ENCODE measurements at places on chromosomes 11 and 22.

- no peak for DNase-seq
Observed at GRCh38 chr11:79694368-79694767, 253.5 kb upstream of the TENM4 start.

DNA sequence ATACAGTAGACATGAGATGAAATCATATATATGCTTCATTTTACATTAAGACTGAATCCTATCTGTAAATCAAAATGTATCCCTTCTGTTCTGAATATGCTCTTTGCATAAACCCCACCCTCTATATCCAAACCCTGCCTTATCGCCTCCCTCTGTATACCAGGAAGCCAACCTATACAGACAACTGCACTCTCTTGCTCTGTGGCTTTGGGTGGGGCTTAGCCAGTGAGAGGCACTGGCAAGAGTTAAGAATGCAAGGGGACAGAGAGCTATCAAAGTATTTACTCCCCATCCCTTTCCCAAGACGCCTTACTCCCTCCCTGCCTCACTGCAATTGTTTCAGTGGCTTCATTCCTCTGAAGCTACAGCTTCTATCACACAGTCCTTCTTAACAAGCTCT lies 309.8 kb downstream of the TTC28 start:
- DNase-seq, result no peak

- DNase-seq, result no peak
Observed at GRCh38 chr11:39432929-39433328, 2026.5 kb downstream of the LRRC4C start.

GRCh38 chr11:39965701-39966100 lies 1493.8 kb downstream of the LRRC4C start:
- DNase-seq, result no peak

DNA sequence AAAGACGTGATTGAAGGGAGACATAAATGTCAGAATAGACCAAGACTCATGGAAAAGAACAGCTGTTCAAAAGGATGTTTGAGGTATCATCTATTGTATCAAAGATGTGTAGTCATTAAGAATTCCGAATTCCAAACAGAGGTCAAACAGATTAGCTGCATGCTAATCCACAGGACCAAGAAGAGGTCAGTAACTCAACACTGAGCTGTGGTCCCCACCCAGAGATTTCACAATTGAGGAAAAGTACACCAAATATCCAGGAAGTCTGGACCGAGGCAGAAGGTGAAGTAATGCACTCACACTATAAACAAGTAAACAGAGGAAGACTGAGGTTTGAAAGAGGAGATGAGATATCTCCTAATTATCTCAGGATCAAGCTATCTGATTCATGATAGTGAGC lies 29.6 kb upstream of the OR5P2 start:
- no peak for DNase-seq

- no peak for DNase-seq
Observed at GRCh38 chr11:1652771-1653540, 23.4 kb downstream of the KRTAP5-5 start.

DNA sequence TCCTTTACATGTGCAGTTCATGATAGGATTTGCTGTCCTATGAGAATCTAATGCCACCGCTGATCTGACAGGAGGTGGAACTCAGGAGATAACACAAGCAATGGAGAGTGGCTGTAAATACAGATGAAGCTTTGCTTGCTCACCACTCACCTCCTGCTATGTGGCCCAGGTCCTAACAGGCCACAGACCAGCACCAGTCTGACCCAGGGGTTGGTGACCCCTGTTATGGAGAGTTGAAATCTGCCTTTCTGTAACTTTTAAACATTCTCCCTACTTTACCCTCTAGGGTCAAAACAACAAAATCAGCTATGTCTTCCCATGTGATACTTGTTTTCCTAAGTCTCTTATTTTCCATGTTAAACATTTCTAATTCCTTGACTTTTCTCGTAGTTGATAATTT lies 48.7 kb upstream of the BARX2 start:
- DNase-seq, result no peak

DNA sequence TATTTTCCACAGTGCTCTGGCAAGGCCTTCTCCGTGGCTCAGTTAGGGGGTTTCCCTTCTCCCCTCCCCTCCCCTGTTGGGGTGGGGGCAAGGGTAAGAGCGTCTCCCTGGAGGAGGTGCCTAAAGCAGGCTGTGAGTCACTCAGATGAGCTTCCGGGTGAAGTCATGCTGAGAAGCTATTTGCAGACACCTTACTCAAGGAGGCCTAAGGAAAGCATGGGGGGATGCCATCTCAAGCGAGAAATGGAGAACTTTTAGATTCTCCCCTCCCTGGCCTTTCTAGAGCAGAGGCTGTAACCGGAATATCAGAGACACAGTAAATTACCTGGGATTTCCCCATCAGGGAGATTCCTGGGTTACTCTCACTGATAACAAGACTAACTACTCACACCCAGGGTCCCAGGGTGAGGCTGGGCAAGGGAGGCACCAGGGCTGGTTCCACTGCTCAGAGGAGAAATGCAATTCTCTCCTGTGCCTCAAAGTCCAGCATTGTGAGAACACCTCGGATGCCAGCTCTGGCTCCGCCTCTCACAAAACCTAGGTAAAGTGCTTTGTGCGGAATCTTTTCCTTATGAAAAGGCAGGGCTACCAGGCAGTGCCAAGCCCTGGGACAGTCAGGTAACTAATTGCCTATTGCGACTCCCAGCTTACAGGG lies 123.6 kb downstream of the ABTB2 start:
- DNase-seq, result no peak

DNA sequence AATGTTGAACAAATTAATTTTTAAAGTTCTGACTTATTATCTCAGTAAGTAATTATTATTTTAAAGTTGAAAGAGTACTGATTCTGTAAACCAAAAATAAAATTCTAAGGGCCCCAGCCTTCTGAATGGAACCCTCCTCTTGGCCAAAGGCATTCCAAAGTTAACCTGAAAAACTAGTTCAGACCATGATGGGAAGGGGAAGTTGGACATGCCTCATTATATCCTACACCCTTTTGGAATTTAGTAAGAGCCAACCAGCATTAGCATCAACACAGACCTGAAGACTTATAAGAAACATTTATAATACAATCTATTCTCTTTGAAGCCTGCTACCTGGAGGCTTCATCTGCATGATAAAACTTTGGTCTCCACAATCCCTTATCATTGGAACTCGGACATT lies 18.9 kb downstream of the LGR4 start:
- DNase-seq, result no peak

GRCh38 chr11:44311339-44312261 lies 1.7 kb upstream of the ALX4 start:
- DNase-seq, result no peak

DNA sequence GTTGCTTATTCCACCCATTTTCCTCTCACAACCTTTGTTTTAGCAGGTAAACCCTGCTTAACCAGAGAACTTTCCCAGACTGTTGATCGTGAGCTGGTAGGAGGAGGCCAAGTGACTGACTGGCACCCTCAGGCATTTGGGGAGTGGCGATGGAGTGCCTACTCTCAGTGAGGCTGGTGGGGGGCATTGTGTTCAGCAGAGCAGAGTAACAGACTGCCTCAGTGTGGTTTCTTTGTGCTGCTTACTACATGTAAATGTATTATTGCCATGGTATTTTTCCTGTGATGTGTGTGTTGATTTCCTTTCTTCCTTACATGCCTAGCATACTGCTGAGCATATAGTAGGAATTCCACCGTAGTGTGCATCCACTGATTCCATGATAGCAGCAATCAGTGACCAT lies 2.6 kb downstream of the MARK2 start:
- peak; percentile 41 for DNase-seq

DNA sequence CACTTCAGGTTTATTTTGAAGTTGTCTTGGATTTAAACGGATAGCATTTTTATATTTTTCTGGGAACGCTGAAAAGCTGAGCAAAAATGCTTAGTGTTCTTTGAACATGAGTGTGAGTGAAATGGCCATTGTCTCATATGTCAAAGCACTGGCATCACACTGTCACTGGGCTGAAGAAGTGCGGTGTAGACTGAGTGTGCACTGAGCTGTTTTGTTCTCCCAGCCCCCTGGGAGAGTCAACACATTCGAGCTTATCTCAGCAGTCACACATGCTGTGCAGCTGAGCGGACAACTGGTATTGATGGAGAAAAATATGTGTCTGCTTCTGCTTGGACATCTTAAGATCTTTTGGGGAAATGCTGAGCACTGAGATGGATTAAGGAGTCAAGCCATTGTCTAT lies 90.8 kb downstream of the TECTA start:
- no peak for DNase-seq

DNA sequence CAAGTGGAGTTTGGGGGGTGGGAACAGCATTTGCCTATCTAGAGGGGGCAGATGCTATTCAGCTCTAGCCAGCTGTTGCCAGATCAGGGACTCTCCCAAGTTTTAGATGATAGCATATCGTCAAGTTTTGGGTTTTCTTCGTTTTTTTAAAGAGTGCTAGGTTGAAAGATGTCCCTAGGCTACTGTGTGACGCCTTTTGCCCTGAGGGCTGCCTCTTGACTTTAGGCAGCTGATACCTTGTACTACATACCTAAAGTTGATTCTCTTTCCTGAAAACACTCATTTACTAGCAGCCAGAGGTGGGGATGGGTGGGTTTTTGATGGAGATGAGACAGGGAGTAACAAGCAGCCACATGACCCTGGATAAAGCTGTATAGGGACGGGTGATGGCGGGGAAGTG lies 87.1 kb downstream of the ABTB2 start:
- DNase-seq, result no peak

DNA sequence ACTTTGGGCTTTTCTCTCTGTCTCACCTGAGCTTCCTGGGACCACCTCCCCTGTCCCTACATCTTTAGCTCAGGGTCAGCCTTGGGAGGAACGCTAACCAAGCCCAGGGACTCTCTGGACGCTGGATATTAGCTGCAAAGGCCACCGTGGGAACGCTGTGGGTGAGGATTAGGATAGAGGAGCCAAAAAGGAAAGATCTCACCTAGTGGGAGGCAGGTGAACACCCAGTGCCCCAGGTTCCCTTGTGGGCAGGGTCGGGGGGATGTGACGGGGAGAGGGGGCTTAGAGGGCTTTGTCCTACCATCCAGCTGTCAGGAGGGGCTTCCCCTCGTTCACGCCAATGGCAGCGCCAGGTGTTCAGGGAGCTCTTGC lies 50.2 kb downstream of the LINC01488 start:
- DNase-seq, result no peak

- no peak for DNase-seq
Observed at GRCh38 chr11:32056438-32056837, 34.4 kb upstream of the RCN1 start.

- no peak for DNase-seq
Observed at GRCh38 chr22:45296628-45297297, 12.0 kb downstream of the UPK3A start.

DNA sequence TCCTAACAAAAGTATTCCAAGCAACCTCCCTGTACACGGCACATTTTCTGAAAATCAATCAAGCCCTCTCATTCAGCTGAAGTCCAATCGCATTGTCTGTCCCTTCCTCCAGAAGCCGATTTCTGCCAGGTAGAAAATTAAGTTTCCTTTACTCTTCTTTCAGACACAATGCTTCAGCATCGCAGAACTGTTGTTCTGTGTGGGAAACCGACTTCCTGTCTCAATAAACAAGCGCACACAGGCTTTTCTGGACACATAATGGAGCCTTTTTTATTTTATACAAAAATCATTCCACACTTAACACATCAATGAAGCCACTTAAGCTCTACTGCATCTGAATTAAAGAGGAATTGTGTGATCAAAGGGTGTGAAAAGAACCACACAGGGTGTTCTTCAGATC lies 75.6 kb downstream of the BLID start:
- DNase-seq, result no peak

DNA sequence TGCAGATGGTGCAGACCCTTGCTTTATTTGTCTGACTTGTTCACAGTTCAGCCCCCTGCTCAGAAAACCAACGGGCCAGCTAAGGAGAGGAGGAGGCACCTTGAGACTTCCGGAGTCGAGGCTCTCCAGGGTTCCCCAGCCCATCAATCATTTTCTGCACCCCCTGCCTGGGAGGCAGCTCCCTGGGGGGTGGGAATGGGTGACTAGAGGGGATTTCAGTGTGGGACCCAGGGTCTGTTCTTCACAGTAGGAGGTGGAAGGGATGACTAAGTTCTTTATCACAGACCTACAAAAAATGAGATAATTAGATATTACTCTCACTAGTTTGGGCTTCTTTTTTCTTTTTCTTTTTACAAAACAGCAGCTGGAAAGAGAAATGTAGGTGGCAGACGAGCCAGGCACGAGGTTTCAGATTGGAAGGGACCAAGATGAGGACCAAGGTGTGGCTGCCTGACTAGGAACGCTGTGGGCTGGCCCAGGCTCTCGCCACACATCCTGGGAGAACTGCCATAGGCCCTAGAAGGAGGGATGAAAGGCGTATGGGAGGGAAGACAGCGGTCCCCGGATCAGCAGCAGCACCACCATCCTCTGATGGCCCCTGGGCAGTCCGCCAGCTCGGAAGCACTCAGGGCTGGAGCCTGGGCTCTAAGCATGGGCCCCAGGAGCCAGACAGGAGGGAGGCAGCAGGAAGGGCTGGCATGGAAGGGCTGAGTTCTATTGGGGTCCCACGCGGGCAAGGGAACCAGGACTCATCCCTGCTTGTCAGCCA lies 14.2 kb downstream of the TXN2 start:
- DNase-seq, result no peak

GRCh38 chr22:35641494-35642120 lies 6.6 kb upstream of the APOL6 start:
- DNase-seq, result no peak

DNA sequence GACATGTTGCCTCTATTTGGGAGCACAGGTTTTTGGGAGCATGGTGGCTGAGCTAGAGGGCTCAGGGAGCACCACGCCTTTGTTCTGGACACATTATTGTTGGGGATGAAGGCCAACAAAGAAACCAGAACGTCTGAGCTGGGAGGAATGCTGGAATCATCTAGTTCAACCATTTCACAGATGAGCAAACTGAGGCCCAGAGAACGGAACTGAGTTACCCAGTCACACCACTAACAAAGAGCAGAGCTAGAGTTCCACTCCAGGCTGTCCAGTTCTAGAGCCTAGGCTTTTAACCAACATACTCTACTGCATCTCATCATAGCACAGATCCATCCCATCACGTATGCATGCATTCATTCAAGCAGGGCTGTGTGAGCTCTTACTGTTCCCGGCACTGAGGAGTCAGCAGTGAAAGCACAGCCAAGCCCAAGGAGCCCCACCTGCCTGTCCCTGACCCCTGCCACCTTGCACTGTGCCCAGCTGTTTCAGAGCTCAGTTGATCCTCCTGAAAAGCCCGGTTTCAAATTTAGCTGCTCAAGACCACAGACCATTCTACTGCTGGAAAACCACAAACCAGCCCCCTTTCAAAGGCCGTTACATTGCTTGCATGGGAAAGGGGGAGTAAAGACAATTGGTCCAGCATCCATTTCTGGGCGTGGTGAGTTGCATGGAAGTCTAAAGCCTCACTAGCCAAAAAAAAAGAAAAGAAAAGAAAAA lies 16.9 kb upstream of the TCF20 start:
- DNase-seq, result no peak

Measured in NCI-H510A treated with DMSO at 0.1 percent for 48 hours (cell line).